Fibroblast of lung (primary cell): ENCODE measurements at places on chromosomes 12 and 14. TPM values are rescaled to one million over a fixed set of nuclear protein-coding genes. Genes with fewer than 3 reads are reported as not detected.
A peak's percentile ranks its signal among the peaks of the same experiment; 100 is the strongest.

DNA sequence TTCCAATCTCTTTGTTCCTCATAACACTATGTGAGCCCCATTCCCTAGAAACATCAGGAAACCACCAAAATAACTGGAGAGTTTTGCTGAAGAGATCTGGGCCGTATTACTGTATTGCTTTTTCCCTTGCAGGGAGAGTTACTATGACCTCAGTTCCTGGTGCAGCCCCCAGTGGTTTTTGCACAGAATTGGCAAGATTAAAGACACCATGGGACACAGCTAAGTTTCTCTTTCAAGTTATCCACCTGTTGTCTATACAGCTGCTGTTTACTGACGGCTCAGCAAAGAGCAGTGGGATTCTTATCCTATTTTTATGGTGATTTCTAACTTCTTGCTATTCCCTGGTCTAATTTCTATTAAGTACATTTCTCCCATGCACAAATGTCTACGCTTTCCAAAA lies 77.1 kb upstream of the SLC35F4 start:
- DNase-seq = no peak

- no peak for DNase-seq
Measured at GRCh38 chr12:4978737-4979136, 64.9 kb upstream of the KCNA5 start.

- no peak for DNase-seq
Measured at GRCh38 chr12:103495469-103496456, at the start of gene C12orf42. Gene C12orf42, minus strand, starts transcription at chr12:103495968. Its CDS starts 17,542 bp downstream, at chr12:103478426.

GRCh38 chr12:120940799-120941198 lies 36.6 kb upstream of the SPPL3 start:
- DNase-seq = peak; percentile 33

DNA sequence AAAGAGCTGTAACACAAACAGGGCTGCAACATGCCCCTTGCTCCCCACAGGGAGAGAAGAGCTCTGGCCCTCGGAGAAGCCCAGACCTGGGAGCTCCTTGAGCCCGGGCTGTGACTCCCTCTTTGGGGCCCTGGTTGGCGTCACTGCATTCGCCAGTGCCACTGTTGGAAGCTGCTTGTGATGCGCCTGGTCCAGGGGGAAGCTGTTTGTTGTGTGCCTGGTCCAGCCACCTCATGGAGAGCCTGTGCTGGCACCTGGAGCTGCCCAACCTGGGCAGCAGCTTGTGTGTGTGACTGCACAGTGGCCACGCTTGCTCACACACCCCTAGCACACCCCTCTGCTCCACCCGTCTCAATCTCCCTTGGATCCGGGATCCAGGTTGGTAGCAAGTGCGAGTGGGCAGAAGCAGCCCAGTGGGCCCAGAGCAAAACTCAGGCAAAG lies 49.5 kb downstream of the A2M start:
- no peak for DNase-seq

GRCh38 chr12:122528582-122528981 lies 1.5 kb downstream of the KNTC1 start:
- no peak for DNase-seq

GRCh38 chr14:50011242-50011641 lies 105.1 kb downstream of the VCPKMT start:
- DNase-seq = no peak

GRCh38 chr12:68638721-68639395 lies 28.2 kb downstream of the RAP1B start:
- no peak for DNase-seq

DNA sequence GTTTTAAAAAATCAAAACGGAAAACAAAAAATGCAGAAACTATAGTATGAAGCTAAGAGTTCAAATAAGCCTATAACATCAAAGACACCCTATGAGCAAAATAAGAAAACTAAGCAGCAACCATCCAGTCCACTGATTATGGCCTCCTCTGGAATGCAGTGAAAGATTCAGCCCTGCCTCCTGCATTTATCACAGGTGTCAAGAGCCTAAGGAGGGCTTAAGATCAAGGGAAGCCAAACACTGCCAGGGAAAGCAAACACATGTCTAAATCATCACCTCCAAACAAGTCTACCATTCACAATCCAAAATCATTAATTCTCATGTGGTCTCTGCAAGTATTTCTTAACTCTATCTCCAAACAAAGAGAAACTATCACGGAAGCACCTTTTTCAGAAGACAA lies 28.4 kb downstream of the SARNP start:
- no peak for DNase-seq

DNA sequence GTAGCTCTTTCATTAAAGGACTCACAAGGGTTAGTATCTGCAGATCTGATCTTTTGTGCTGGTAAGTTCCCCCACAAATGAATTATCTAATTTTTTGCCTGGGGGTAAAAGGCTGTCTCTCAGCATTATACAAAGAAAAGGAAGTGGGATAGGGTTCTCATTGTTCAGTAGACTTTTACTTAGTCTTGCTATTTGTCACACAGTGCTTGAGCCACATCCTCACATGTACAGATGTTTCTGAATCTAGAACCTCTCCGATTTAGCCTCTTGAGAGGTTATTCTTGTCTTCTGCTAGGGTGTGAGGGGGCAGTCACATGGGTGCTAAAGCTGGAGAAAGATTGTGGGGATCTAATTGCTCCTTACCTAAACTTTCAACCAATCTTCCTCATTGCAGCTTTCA lies 93.0 kb downstream of the SLC41A2 start:
- DNase-seq = no peak

GRCh38 chr14:103887557-103888115 lies 40.3 kb upstream of the PPP1R13B start:
- DNase-seq = no peak

GRCh38 chr12:22529281-22530060 lies 14.9 kb downstream of the C2CD5 start:
- peak; percentile 49 for DNase-seq

DNA sequence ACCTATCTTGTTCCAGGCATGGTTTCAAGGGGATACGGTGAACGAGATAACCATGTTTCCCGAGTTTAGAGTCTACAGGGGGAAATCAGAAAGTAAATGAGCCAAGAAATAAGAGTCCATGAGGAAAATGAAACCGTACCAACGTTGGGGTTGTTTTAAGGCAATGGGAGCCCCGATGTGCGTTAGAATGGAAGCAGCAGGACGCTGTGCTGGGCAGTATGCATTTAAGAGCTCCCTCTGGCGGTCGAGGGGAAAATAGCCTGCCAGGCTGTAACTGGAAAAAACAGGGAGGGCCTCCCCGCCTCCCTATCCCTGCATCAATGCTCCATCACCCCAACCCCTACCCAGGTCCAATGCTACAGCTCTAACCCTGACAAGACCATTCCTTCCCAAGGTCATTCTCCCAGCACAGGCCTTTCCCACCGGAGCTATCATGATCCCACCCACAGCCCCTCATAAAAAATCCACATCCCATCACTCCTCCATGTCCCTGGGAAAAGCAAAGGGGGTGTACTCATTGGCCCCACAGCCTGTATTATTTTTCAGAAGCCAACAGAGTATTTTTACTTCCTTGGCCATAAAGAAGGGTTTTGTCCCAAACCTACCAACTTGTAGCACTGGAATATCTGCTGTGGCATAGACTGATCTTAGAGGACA lies 226.3 kb upstream of the NOS1 start:
- peak; percentile 9 for DNase-seq

GRCh38 chr14:105526776-105527380 lies 495 bp downstream of the TMEM121 start:
- no peak for DNase-seq

DNA sequence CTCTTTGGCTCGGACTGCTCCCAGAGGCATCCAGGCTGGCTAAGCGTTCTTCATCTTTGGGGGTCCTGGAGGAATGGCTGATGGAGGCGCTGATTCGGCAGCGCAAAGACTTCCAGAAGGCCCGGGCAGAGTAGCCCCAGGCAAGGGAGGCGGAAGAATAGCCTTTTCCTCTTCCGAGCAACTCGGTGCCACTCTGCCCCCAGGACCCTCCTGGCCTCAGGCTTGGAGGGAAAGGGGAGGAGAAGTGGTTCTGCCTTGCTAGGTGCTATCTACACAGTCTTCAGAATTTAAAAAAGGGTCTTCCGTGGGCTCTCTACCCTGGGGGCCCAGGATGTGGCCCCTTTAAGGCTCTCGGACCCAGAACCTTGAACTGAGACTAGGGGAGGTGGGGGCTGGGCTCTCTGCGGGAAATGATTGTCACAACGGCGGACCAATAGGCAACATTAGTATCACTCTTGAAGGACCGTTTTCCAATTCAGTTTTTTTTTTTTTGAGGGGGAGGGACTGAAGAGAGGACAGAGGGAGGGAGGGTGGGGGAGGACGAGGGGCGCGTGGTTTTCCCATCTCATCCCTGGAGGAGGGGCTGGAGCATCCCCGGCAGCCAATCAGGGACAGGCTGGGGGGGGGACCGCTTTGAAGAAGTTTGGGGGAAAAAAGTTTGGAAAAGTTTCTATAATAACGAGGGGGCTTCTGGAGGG lies at the start of gene NFATC4:
TSS of gene NFATC4 (plus strand) at position 671 of the 698 bp plus-strand sequence. CDS start 157 bp downstream, outside the sequence.
- peak; percentile 99 for DNase-seq

- DNase-seq = no peak
Measured at GRCh38 chr12:9325471-9325870, 117.3 kb upstream of the PZP start.

GRCh38 chr14:94114589-94115057 lies 4.1 kb downstream of the IFI27 start:
- no peak for DNase-seq

DNA sequence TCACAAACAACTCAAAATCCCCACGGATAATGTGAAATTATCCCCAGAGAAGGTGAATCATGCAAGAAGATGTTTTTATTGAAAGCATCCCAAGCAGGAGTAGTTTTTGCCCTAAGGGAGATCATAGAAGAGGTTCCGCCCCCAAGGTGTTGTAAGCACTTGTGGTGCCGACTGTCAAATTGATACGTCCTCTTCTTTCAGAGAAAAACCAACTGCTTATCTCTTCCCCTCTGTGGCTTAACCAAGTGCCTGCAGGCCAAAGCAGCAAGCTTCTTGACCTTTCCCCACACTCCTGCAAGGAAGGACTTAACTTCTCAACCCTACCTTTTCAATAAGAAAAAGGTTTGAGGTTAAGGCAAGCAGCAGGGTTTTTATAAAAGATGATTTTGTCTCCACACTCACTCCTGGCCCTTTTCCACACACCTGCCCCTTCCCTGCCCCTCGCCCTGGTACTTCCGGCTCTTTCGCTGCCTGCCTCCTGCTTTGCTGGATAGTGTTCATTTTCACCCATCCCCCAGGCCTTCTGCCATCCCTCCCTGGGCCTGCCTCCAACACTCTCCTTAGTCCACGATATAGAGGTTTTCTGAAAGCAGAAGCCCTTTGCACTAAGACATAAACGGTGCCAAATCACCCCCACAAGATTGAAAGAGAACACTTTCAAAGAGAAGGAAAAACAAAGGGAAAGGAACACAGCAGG lies 114.5 kb downstream of the EGLN3 start:
- no peak for DNase-seq

DNA sequence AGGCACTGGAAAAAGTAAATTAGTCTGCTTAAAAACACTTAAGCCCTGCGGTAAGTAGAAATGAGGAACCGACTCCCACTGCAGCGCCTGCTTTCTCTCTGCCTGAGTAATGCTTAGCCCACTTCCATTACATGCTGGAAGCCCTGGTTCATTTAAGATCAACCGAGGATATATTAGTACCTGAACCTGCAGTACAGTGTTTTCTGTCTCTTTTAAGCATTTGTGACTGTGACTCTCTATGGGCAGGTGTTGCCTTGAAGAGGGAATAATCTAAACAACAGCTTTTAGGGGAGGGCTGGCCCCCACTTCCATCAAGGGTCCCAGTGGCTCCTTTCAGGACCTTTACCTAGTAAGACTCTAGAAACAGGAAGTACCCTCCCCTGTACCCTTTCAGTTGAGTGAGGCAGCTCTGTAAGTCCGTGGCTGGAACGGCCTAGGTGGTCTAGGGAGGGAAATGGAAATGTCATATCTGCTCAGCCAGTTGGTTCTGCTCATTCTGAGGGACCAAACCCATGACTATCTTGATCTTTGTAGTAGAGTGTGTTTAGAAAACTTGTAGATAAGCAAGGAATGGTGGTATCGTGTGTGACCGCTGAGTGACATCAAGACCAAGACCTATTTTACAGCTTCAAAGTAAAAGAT lies 56.2 kb downstream of the FNTB start:
- no peak for DNase-seq

GRCh38 chr12:126084480-126084879 lies 1019.2 kb downstream of the AACS start:
- DNase-seq = no peak

GRCh38 chr12:95548056-95548538 lies 3.2 kb downstream of the USP44 start:
- no peak for DNase-seq

GRCh38 chr12:75953312-75953906 lies 78.2 kb downstream of the PHLDA1 start:
- peak; percentile 85 for DNase-seq

DNA sequence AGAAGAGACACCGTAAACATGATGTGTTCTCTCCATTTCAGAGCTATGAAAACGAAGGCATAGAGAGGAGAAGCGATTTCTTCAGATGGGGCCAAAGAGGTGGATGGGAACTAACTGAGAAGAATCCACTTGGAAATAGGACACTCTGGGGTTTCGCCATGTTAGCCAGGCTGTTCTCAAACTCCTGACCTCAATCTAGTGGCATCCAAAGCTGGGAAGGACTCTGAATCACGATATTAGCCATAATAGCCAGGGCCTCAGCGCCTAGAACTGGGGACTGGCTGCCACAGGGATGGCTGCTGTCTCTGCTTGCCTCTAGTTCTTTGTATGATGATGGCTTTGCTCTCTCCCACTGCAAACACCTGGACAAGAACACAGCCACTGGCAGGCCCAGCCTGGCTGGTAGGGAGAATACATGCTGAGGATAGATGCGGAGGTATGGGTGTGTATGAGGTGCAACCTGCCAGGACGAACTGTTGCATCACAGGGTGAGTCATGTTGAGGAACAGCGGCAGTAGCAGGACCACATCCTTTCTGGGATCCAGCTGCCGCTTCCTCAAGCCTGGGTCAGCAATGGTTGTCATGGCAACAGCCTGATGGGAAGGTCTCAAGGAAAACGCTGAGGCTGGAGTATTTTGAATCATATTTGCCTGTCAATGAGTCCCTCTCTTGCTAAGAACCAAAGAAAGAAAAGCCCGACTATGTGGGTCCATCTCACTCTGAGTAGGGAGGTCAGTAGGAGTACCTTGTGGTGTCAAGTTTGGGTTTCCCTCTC lies 31.1 kb downstream of the CCDC177 start:
- peak; percentile 93 for DNase-seq

DNA sequence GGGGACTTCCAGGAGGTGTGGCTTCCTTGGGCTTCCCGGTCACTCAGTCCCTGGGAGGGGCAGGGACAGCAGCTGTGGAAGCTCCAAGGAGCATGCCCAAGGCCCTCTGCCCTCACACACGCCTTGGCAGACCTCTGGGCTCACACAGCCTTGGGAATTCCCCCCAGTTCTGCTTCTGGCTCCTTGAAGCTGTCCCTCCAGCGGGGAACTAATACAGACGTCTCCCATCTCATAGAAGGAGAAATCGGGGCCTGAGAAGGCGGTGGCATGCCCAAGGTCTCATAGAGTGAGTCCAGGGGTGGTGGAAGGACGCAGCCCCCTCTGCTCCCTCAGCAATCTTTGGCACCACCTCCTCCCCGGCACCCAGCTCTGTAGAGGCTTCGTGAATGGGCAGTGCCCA lies 15.7 kb upstream of the TMEM119 start:
- no peak for DNase-seq

The CD69 gene
- not detected in 2 replicates for total RNA-seq

The ZNF891 gene
- 1.0 and 1.2 TPM in 2 replicates for total RNA-seq

The PTPN21 gene
- total RNA-seq = 9.2 and 13.2 TPM in 2 replicates

The SOAT2 gene
- total RNA-seq = under 0.01 TPM in 1 of 2 replicates, not detected in the other

The FOXJ2 gene
- 5.4 and 8.3 TPM in 2 replicates for total RNA-seq

The KRT2 gene
- total RNA-seq = not detected in 2 replicates

The CLBA1 gene
- total RNA-seq = 8.0 and 11.7 TPM in 2 replicates

The GLI1 gene
- total RNA-seq = 1.0 and 2.0 TPM in 2 replicates

The KERA gene
- not detected in 2 replicates for total RNA-seq

The CHGA gene
- total RNA-seq = not detected in 2 replicates

The FOXN4 gene
- not detected in 2 replicates for total RNA-seq

The CCDC197 gene
- total RNA-seq = not detected in 2 replicates
